Caki2 (cell line): ENCODE measurements at places on chromosomes 2 and 18.

DNA sequence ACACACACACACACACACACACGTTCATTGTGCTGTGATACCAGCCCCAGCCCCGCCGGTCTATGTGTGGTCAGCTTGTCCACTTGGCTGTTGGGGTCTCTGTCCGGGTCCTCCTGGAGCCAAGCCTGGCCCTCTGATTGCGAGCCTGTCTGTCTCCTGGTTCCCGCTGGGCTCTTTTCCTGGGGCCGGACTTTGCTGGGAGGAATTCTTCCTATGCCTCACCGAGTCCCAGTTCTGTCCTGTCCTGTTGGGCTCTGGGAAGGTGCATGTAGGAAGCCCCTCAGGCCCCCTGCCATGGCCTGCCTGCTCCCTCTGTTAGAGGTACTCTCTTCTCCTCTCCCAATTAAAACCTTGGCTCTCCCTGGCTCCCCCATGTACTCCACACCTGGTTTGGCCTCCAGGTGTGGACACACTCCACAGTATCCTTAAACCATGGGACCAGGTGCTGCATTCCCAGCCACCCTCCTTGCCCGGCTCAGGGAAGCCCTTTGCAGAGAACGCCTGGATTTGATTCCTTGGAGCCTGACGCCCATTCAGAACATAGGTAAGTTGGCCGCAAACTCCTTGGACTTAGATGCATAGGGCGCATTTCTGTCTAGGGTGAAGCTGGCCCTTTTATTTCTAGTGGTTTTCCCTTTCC, 42.3 kb downstream of the CABLES1 start:
- no peak for DNase-seq

DNA sequence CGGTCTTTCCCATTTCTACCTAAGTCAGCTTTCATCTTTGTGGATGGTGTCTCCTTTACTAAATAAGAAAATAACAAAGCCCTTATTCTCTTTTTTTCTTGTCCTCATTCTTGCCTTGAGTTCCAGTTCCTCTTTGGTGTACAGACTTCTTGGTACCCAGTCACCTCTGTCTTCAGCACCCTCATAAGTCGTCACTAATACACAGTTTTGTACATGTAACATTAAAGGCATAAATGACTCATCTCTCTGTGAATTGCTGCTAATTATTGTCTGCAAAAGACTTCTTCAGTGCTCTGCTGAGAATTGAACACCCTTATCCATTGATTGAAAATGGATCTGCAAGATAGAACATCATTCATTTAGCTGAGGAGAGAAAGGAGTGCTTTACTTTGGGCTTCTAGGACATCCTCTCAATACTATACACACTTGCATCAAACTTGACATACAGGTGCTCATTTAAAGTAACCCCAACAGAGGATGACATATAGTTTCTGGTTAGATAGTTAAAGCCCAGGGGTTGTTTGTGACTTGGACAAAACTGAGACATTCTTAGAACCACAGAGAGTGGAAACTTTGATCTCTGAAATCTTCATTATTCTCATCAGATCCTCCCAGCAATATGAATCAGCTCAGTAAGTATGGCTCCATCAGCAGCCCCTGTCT, 97.0 kb downstream of the XRCC5 start:
- no peak for DNase-seq

DNA sequence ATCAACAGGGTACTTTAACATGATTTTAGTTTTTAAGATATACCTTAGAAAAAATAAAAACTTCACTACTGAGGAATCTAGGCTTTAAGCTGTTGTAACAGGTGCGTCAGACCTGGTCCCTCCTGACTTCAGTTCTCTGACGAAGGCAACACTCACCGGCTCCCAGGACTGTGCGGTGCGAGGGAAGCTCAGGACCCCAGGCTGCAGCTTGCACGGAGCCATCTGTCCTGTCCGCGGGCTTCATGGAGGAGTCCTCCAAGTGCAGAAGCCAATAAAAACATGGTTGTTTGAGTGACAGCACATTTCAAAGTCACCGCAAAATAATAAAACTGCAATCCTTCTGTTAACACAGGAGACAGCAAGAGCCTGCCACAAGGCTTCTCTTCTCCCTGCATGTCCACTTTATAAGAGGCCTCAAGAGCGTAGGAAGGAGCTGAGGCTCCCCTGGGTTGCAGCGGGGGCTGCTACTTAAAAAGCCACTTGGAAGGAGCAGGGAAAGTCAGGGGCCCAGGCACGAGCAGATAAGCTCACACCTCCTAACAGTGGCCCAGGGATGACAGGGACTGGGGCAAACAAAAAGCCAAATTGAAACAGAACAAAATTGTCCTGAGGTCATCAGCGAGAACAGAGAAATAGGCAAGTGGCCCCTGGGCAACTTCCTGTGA, 4.6 kb downstream of the HJURP start:
- DNase-seq = no peak

GRCh38 chr18:63511285-63511684, 30.9 kb upstream of the SERPINB12 start:
- peak; percentile 41 for DNase-seq

GRCh38 chr2:201358684-201359083, 1.5 kb upstream of the FLACC1 start:
- no peak for DNase-seq

GRCh38 chr18:48452861-48453323, 43.7 kb upstream of the ZBTB7C start:
- DNase-seq = no peak

GRCh38 chr2:36059691-36060090, 295.9 kb upstream of the CRIM1 start:
- no peak for DNase-seq

GRCh38 chr2:120613742-120614571, 121.7 kb upstream of the GLI2 start:
- DNase-seq = no peak

GRCh38 chr2:144682248-144682647, 162.3 kb upstream of the ZEB2 start:
- DNase-seq = no peak
